ENCODE measurements at places on chromosomes 7 and 10.

- no peak for DNase-seq
Measured at GRCh38 chr10:75403144-75403938, 1.8 kb upstream of the ZNF503 start.

DNA sequence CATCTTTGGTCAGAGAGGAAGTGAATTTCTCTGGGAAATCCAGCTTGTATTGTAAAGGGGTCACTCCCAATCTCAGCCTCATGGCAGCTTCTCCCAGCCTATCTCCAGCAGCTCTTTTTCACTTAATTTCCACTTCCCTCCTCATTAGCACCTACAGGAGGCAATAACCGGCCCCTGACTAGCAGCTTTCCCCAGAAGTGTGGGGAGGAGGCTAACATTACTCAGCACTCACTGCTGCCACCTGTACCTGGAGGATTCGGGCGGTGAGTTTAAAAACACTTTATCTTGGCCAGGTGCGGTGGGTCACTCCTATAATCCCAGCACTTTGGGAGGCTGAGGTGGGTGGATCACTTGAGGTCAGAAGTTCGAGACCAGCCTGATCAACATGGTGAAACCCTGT lies 3.8 kb downstream of the NODAL start:
- DNase-seq: no peak

- no peak for DNase-seq
Measured at GRCh38 chr7:113875224-113875623, 43.6 kb downstream of the PPP1R3A start.

- DNase-seq: no peak
Measured at GRCh38 chr7:27237735-27238334, 4.8 kb upstream of the EVX1 start.

GRCh38 chr10:127922675-127923366 lies 15.9 kb downstream of the PTPRE start:
- no peak for DNase-seq

- DNase-seq: no peak
Measured at GRCh38 chr7:108629651-108630400, 60.2 kb downstream of the DNAJB9 start.

DNA sequence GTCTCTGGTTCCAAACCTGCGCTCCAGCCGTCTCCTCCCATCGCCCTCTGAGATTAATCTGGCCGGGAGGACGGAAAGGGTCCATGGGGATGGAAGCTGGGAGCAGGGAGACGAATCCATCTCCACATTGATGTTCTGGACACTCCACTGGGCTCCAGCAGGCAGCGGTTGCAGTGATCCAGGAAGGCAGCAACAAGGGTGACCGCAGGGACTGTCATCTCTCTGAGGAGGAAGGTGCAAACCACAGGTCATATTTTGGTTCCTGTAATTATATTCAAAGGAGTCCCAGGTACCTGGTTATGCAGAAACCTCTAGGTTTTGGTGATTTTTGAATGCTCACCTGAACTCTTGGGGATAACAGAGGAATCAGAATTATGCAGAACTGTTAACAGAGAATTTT lies 54.8 kb downstream of the EVX1 start:
- DNase-seq: no peak
